ENCODE measurements at places on chromosomes 4 and X. TPM values are rescaled to one million over a fixed set of nuclear protein-coding genes. Genes with fewer than 3 reads are reported as not detected.

DNA sequence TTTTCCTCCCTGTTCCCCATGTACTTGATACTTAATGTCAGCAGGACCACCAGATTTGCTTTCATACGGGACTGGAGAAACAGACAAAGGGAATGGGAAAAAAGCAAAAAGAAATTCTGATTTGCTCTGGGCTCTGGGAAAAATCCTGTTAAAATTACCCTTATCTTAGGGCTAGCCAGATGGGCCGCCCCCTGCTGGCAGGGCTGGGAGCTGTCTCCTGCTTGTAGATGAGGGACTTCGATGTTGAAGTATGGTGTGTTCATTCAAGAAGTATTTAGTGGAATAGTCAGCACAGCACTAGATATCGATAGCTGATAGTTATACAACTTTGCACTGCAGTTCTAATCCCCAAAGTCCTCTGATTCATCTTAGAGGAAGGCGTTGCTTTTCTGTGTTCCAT, 45.8 kb downstream of the BCORL1 start:
- no peak for DNase-seq

DNA sequence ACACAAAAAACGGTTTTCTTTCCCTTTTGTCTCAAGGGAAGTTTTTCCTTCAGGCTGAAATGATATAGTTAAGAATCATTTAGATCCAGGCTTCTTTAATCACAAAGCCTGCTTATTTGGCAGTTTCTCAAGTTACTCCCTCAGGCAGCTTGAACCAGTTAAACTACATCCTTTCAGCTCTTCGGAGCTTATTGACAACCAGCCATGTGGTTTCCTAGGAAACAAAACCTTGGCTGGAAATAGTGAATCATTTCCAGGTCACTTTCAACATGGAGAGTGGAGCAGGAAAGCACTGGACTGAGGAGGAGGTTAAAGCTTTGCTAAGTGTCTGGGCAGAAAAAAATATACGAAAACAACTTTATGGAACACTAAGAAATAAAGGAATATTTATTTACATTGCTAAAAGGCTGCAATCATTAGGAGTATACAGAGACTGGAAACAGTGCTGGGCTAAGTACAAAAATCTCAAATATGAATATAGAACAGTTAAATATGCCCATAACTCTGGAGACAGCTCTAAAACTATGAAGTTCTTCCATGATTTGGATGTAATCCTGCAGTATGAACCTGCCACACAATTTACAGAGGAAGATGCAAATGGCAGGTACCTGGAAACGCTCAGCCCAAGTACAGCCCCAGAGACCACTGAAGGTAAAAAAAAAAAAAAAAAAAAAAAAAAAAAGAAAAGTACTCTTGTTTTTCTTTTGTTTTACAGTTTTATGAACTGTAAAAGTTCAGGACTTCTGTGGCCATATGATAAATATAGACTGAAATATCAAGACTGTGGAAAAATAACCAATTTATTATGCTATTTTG, 23.2 kb upstream of the AASDH start:
- no peak for DNase-seq

GRCh38 chrX:148942754-148943153, 442.3 kb downstream of the AFF2 start:
- no peak for DNase-seq

DNA sequence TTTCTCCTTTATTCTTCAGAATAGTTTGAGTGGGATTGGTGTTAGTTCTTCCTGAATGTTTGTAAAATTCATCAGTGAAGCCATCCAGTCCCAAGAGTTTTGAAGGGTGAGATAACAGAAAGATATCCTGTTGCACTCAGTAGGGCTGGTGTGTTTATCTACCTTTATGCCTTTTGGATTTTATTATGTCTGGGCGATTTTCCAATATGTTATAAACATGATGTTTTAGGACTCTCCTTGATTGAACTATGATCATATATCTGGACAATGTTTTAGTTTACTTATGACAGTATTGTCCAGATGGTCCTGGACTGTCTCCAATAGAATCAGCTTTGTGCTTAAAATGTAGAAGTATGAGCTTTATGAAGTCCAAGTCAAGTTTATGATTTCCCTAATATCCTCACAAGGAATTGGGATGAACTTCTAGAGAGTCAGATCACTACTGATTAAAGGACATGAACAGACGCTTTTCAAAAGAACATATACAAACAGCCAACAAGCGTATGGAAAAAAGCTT, 77.6 kb upstream of the ITM2A start:
- no peak for DNase-seq

- DNase-seq, result no peak
These were observed 784.3 kb downstream of the ADGRL3 start for GRCh38 chr4:61984260-61984909.

GRCh38 chr4:161359491-161359890, 804.3 kb downstream of the FSTL5 start:
- no peak for DNase-seq

GRCh38 chrX:143994206-143994605, 110.3 kb downstream of the UBE2NL start:
- no peak for DNase-seq

- DNase-seq, result no peak
These were observed 196.9 kb downstream of the KLHL13 start for GRCh38 chrX:117919755-117920154.

DNA sequence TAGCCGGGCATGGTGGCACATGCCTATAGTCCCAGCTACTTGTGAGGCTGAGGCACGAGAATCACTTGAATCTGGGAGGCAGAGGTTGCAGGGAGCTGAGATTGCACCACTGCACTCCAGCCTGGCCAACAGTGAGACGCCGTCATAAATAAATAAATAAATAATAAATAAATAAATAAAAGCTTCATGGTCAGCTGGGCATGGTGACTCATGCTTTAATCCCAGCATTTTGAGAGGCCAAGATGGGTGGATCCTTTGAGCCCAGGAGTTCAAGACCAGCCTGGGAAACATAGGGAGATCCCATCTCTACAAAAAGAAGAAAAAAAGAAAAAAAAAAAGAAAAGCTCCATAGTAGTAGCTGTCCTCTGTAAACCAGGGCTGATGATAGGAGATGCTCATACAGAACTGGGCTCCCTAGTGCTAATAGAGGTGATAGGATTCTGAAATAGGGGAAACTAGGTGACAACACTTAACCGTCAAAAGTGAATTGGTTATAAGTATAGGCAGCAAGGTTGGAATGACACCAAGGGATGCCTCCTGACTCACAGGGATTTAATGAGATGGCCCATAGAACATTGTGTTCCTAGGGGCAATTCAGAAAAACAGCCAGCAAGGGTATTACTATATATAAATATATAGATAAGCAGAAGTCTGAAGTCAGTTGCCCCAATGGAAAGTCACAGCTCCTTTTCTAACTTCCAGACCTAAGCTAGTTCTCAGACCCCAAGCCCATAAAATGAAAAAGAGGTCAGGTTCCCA, 41.8 kb upstream of the ARHGEF6 start:
- no peak for DNase-seq

DNA sequence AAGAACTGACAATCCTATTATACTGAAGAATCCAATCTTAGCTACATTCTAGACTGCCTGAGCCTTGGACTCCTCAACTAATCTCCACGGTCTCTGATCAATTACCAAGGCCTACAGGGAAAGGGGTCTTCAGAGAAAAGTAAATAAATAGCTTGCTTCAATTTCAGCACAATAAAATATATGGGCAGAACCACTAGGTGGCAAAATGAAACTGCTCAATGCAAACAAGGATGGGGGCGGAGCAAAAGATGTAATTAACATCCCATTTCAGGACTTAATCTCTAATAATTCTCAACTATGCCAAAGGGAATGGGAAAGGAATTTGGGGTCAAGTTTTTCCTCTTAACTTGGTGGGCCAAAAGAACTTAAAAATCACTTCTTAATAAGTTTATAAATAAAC, 78.4 kb upstream of the MAP3K15 start:
- DNase-seq, result no peak

The SPON2 gene
- 70.7 TPM for total RNA-seq

The IBSP gene
- total RNA-seq, result not detected

The SCD5 gene
- 27.8 TPM for total RNA-seq

The KCND1 gene
- 0.95 TPM for total RNA-seq

The SPANXN4 gene
- not detected for total RNA-seq

The TSPAN7 gene
- 17.4 TPM for total RNA-seq

The ANTXR2 gene
- total RNA-seq, result 235 TPM

The ATP2B3 gene
- 0.16 TPM for total RNA-seq

The UCP1 gene
- total RNA-seq, result not detected

The CT45A10 gene
- not detected for total RNA-seq

The VSIG1 gene
- not detected for total RNA-seq

The CHIC2 gene
- 22.8 TPM for total RNA-seq

Data from sigmoid colon (tissue), 7 donors.